MM.1S (cell line): ENCODE measurements at places on chromosomes 13 and 19.

DNA sequence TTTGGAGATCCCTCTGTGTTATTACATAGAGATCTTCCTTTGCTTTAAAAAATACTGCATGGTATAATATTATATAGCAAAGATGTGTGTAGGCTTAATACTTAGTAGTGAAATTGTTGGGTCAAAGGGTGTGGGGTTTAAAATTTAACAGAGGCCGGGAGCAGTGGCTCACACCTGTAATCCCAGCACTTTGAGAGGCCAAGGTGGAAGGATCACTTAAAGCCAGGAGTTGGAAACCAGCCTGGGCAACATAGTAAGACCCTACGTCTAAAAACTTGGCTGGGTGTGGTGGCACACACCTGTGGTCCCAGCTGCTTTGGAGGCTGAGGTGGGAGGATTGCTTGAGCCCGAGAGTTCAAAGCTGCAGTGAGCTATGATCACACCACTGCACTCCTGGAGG lies 22.3 kb upstream of the CEBPA start:
- DNase-seq, result no peak

DNA sequence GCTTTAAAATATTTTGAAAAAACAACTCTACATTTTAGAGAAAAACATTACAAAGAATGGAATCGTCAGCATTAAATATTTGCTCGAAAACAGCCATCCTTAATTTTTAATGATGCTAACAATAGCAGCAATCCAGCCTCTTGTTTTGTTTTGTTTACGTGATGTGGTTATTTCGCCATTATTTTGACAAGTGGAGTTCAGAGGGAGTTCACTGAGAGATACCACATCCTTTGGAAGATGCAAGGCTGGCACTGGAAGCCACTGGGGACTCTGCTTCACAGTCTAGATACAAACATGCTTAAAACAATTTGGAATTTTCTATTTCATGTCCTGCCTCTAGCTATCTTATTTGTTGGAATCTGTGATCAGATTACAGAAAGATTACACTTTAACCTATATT lies 556.3 kb downstream of the PCDH17 start:
- no peak for DNase-seq

- no peak for DNase-seq
These were observed 26.9 kb upstream of the RNF17 start for GRCh38 chr13:24737042-24737441.

GRCh38 chr13:111265006-111265700 lies 55.3 kb upstream of the TEX29 start:
- no peak for DNase-seq

GRCh38 chr19:30784850-30785457 lies 412.8 kb downstream of the ZNF536 start:
- peak; percentile 41 for DNase-seq

- DNase-seq, result no peak
These were observed 20.6 kb downstream of the MTMR6 start for GRCh38 chr13:25266706-25267105.

GRCh38 chr13:57314897-57315520 lies 148.0 kb downstream of the PRR20E start:
- no peak for DNase-seq

DNA sequence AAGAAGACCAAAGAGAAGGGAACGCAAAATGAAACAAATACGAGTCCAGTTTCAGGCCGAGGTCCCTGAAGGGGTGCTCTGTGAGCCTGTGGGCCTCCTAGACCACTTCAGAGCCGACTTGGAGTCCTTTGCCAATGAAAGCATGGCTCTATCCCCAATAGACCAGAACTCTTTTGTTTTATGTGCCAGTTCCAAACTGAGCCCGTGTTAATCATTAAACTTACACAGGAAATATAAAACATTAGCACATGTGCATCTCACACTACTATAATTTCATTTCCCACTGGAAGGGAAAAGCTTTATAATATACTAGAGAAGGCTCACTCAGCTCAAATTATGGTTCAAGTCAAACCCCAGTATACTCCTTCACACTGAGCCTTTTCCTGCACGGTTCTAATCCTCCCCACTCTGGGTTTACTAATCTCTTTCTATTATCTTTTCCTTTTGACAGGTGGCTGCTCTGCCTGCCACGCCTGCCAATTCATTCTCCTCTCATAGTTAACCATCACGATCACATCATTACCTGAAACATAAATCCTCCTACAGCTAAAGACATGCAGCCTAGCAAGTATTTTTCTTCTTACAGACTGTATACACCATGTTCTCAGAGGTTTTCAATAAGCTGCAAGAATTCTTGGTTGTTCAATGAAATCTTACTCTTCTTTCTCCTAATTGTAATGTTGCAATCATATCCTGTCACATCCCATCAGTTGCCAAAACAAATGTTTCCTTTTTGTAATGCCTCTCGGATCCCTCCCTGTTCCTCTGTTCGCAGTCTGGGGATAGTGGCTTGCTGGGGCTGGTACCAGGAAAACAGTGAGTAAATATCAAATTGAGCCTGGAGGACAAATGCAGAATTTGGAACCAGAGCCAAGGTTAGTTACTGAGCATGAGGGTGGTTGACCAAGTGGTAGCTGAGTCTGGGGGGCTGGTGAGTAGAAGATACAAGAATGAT lies 18.8 kb upstream of the WASF3 start:
- no peak for DNase-seq

DNA sequence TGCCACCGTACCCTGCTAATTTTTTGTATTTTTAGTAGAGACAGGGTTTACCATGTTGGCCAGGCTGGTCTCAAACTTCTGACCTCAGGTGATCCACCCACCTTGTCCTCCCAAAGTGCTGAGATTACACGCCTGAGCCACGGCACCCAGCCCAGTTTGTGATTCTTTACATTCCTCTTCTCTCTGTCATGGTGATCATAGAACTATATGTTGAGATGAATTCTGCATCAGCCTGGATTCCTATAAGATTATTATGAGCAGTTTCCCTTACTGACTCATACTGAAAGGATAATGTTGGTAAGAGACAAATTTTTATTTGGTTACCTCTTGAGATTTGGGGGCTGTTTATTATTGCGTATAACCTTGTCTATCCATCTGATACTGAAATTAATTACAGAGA lies 121.5 kb upstream of the CSNK1A1L start:
- DNase-seq, result no peak

DNA sequence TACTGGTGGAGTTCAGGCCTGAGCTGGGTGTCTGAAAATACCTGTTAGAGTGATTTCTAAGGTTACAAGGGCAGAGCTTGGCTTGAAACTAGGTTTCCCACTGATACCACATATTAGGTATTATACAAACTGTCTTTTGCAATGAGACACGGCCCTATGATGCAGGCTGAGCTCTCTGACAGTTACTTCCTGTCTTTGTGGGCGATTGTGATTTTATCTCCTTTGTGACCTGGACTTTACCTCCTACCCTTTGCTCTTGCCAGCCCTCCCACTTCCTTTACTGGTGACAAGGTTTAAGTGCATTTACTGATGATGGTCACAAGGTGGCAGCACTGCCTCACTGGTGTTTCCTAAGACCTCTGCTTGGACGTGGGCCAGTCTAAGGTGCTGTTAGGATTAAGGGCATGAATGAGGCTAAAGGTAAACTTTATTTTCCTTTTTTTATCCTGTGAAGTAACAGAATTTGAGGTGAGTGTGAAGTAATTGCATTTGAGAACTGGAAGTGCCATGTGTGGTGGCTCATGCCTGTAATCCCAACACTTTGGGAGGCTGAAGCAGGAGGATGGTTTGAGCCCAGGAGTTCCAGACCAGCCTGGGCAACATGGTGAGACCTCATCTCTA lies 7.7 kb upstream of the CXCL17 start:
- peak; percentile 81 for DNase-seq

GRCh38 chr13:94239135-94239534 lies 240.3 kb downstream of the DCT start:
- DNase-seq, result no peak

DNA sequence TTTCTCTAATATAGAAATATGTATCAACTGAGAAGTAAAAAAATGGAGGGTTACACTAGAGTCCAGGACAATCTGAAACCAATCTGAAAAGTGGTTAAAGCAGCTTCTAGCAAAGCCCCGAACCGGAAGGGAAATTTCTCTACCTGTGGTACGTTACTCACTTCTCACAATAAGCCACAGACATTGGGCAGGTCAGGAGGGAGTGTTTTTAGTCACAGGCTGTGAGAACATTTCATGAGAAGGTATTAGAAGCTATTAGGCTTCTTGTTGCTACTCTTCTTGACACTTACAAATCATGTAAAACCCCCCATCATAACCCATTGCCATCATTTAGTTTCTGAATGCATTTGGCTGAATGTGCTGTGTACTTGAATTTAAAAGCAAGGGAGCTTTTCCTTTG lies 120.9 kb downstream of the NUFIP1 start:
- peak; percentile 58 for DNase-seq

GRCh38 chr19:3669947-3670795 lies 30.1 kb downstream of the PIP5K1C start:
- DNase-seq, result no peak

DNA sequence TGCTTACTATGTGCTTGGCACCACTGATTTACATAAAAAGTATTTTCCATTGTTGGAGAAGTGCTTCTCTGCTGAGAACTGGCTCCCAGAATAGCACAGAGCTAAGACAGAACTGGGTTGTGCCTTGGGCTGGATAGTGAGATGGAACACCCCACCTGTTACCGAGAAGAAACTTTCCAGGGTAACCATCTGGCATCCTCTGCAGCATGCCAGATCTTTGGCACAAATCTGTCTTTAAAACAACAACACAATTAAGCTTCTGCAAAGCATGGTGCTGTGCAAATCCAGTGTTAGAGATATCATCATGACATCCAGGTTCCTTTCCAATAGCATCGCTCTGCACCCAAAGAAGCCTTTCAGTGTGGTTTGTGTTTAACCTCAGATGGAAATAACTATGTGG lies 202.5 kb upstream of the RFC3 start:
- no peak for DNase-seq

- DNase-seq, result no peak
These were observed 651.2 kb downstream of the SLITRK6 start for GRCh38 chr13:85148009-85148408.

- DNase-seq, result no peak
These were observed 54.0 kb upstream of the IRS2 start for GRCh38 chr13:109840201-109840892.

DNA sequence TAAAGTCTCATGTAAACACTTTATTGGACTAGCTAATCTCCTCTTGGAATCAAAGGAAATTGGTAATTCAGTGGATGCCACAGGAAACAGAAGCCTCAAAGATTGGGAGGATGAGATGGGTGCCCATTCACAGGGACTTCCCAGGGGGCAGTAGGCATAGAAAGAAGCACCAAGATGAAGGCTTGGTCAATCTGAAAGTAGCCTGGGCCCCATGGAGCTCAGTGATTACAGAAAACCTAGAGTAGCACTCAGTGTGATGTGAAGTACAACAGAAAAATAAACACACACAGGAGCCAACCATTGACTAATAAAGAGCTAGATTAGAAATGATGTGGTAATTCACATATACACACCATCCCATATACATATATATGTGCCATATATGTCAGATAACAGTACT lies 560.6 kb downstream of the TBC1D4 start:
- DNase-seq, result no peak

- DNase-seq, result no peak
These were observed 1714.4 kb downstream of the OLFM4 start for GRCh38 chr13:54742984-54743383.

GRCh38 chr13:26599860-26600259 lies 42.4 kb downstream of the WASF3 start:
- no peak for DNase-seq

DNA sequence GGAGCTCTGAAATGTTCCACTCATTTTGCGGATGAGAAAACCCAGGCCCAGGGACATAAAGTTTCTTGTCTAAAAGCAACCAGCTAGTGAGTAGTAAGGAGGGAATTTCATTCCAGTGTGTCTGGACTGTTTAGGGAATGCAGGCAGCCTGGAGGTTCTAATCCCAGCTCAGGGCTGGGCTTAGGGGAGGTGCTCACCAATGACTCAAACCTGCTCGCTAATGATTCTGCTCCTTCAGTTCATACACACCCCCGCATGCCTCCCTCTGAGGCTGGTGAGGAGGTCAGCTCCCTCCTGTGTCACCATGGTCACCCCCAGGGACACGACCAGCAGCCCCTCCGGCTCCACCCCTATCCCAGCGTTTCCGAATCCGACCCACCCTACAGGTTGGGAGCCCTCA lies 34.6 kb downstream of the CYP4F2 start:
- no peak for DNase-seq

DNA sequence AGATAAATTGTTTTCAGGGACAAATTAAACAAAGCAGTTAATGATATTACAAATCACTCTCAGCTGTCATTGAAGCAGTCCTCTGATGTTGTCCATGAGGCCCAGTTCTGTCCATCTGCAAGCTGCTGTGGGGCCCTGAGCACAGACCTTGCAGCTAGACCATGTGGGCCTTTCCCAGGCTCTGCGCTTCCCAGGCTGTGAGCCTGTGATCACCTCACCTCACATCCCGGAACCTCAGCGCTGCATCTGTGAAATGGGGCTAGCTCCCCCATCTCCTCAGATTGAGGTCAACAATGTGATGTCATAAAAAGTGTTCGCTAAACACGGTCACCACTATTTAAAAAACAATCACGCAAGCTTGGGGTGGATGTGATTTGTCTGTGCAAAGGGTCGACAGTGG lies 51.9 kb upstream of the UQCRFS1 start:
- no peak for DNase-seq
